ENCODE measurements at places on chromosomes 4 and X.

GRCh38 chr4:137739391-137739790 lies 207.1 kb upstream of the PCDH18 start:
- DNase-seq = no peak

DNA sequence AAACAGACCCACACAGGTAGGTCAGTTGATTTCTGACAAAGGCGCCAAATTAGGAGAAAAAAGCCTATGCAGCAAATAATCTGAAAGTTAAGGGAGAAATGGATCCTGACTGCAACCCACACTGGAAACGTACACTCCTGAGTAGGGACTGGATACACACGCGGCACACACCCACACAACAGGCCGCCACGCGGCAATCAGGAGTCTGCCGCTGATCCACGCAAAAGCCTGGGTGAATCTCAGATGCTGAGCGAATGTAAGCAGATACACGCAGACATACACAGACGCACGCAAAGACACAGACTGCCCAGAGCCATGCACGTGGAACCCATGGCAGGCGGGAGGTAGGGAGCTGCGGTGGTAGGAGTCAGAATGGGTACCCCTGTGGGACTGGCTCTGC lies 21.7 kb downstream of the LRPAP1 start:
- no peak for DNase-seq

GRCh38 chrX:152674135-152674534 lies 24.5 kb upstream of the MAGEA3 start:
- DNase-seq = no peak

DNA sequence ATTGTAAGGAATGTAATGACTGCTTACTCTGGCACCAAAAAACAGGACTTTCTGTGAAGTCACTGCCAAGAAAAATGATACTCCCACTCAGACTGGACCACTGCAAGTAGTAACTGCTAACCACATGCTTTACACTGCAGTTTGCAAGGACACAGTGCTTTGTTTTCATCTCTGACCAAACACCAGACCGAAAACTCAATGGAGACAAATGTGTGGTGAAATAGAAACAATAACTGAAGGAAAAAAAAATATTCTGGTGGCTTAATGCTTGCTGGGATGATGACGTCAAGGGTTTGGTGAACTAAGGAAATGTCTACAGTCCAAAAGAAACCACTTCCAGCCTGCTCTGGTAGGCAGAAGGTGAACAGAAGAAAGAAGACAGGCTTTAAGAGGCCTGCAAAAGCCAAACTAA lies 13.2 kb downstream of the GPC4 start:
- no peak for DNase-seq

DNA sequence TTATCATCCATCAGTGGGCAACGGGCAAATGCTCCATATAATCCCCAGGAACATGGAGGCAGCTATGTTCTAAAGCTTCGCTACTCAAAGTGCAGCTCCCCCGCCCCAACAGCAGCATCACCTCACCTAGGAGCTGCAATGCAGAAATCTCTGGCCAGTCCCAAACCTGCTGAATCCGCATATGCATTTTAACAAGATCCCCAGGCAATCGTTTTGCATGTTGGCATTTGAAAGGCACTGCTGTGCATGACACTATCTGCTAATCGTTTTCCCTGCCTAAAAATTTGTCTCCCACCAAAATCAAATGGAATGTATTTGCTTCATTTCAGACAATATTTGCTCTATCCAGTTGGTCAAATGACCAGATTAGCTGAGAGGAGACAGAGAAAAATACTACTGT lies 15.2 kb downstream of the ADGRG2 start:
- DNase-seq = no peak

DNA sequence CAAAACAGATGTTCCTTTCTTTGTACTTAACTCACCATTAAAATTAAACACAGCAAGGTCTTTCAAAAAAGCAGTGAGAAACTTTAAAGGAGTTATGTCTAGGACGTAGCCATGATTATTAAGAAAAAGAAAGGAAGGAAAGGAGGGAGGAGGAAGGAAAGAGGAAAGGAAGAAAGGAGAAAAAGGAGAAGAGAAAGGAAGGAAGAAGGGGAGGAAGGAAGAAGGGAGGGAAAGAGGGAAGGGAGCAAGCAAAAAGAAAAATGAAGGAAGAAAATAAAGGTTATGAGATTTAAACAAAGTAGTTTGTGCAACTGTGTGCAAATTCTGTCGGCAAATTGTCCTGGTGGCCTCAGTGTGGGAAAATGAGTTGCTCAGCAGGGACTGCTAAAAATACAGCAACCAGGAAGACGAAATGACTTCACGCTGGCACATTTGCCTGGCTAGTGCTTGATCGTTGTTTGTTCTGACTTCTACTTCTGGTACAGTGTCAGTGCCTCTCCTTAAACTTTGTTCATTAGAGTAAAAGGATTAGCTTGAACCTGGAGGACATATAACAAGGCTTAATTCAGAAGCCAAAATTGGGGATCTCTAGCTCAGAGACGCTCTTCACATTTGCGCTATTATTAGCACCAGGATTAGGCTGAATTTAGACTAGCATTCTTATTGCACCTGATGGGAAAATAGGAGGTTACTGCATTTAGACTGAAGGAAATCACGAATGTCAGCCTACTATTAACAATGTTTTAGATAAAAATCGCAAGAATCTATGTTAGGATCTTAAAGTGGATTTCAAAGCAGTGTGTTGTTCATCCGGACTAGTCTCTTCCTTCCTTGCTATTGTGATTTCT lies 81.2 kb downstream of the DCK start:
- DNase-seq = no peak

GRCh38 chr4:97577004-97577403 lies 566.3 kb downstream of the STPG2 start:
- no peak for DNase-seq

DNA sequence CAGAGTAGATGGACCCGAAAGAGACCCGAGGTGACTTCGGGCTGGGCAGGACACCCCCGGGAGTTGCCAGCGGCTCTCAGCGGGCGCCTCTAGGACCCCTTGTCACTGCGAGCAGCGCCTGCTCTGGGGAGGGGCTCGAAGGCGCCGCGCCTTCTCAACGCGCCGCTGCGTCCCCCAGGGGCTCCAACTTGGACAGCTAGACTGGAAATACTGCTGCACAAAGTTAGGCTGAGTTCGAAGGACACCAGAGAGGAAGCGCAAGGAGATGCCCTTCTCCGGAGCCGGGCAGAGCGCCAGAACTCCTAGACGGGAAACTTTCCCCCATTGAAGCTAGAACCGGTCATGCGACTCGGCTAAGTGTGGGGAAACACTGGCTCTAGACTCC lies 493 bp upstream of the KCNIP4 start:
- no peak for DNase-seq

DNA sequence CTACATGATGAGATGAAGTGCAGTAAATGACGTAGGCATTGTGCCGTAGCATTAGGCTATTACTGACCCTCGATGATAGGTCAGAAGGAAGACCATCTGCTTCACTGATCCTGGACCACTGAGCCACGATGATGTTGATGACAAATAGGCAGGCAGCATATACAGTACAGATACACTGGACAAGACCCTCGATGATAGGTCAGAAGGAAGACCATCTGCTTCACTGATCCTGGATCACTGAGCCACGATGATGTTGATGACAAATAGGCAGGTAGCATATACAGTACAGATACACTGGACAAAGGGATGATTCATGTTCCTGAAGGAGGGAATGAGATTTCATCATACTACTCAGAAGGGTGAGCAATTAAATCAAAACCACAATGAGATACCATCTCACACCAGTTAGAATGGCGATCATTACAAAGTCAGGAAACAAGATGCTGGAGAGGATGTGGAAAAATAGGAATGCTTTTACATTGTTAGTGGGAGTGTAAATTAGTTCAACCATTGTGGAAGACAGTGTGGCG lies 50.9 kb downstream of the BEND4 start:
- no peak for DNase-seq

DNA sequence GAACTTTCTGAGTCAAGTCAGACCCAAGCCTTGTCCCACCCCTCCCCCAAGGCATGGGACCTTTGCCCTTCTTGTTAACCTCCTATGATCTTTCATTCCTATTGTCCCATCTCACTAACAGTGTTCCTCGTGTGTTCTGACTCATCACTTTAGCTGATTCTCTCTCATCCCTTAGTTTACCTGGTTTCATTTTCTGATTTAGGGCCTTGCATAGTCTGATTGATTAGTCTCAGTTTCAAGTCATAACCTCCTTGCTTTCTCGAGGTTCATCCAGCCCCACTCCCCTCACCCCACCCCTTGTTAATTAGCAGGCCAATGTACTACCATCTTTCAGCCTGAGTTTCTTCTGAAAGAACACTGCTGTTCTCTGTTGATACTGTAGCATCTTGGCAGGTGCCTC lies 517.4 kb downstream of the RPA4 start:
- DNase-seq = no peak

GRCh38 chrX:142831961-142832530 lies 193.7 kb upstream of the SPANXN4 start:
- no peak for DNase-seq

DNA sequence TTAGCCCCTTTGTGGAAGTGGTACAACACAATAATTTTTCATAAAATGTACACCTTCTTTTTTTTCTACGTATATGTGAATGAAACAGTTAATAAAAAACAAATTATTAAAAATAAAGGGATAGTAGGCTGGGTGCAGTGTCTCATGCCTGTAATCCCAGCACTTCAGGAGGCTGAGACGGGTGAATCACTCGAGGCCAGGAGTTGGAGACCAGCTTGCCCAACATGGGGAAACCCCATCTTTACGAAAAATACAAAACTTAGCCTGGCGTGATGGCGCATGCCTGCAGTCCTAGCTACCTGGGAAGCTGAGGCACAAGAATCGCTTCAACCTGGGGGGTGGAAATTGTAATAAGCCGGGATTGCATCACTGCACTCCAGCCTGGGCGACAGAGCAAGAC lies 244.9 kb downstream of the RAPGEF2 start:
- DNase-seq = no peak

DNA sequence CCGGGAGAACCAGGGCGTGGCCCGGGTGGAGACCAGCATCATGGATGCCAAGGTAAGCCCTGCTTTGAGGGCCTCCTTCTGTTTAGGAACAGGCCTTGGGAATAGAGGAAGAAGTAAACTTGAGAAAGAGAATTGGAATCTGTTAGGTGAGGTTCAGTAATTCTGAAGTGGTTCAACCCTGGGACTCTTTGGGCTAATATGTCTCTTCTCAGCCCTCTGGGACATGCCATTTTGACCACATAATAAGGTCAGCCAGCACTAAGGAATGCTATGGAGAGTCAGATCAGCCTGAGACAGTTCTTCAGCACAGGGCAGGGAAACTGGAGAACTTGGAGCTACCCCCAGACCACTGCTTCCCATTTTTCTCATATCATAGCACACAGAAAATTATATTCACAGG lies 63.3 kb upstream of the PRPS1 start:
- DNase-seq = no peak

DNA sequence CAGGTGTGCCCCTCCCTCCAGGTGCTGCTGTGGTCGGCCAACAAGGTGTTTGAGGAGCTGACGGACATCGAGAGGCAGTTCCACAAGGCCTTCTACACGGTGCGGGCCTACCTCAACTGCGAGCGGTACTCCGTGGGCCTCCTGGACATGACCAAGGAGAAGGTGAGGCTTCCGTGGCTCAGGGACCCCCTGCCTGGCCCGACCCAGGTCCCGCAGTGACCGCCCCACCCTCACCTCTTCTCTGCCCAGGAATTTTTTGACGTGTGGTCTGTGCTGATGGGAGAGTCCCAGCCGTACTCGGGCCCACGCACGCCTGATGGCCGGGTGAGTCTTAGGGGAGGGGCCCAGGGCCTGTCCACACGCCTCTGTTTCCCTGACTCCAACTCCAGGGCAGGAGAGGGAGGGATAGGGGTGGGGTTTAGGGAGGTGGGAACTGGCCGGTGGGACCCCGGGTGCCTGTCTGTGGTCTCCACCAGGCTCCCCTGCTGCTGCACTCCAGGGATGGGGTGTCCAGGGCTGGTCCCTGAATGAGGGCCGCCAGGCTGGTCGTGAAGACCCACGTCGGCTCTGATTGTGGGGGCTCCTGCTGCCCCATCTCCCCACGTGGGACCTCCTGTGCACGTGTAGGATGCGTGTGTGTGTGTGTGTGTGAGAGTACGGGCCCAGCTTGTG lies 20.1 kb downstream of the ATP5ME start:
- no peak for DNase-seq

DNA sequence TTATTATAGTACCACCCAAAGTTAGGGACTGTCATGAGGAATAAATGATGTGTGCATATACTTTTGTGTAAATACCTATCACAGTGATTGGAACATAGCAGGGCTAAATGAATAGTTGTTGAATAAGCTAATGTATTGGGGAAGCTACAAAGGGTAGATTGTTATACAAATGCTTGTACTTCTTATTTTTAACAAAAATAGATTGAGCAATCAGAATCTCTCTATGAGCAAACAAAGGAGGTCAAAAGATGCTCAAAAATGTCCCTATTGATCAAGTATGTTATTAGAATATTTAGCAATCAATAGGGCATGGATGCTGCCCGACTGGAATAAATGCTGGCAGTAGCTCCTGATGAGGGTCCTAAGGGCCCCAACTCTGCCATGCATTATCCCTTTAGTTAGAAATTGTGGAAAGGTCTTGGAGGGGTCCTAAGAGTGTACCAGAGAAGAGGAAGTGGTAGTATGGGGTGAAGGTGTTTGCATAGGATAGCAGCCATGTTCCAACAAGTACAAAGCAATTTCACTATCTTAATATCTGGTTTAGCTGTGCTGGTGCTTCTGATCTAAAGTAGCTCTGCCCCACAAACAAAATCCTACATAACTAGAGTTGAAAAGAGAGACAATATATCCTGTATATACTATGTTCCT lies 33.1 kb upstream of the TAPT1 start:
- DNase-seq = no peak

DNA sequence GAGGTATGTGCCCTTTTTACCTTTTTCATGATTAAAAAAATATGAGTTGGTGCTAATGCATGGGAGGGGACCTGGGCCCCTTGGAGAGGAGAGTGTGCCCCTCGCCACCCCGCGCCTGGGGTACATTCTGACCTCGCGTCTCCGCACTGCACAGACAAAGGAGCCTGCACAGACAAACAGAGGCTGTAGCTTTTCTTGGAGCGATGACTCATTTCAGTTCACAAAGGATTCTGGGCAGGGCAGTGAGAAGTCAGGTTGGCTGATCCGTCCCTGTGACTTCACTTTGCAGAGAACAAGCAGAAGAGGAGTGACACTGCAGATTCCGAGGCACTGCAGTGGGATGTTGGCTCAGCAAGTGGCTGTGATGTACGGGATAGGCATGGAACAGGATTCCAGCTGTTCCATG lies 82.9 kb downstream of the STOX2 start:
- DNase-seq = no peak

DNA sequence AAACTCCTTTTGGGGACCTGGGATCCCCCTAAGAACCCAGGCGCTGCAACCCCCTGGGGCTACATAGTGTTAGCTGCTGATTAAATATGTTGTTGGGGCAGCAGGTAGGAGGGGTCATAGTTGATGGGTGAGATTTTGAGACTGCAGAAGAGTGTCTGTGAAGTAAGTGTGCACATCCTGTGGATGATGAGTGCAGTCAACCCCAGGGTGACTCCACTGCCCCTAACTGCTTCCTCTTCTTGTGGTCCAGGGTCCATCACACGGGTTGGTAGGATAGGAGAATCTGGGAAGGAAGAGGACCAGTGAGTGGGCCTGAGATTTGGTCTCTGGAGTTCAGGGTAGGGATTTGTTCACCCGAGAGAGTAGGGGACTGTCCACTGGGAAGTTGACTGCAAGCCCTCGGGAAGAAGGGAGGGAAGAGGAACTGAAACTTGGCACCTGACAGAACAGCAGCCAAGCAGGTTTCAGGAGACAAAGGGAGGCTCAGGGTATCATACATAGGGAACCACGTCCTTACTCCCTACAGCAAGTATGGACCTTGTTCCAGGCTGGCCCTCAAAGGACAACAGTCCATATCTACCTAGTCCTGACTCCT lies 8.5 kb downstream of the DLG3 start:
- no peak for DNase-seq
